ENCODE measurements at places on chromosomes 7 and 10. TPM values are rescaled to one million over a fixed set of nuclear protein-coding genes. Genes with fewer than 3 reads are reported as not detected.

DNA sequence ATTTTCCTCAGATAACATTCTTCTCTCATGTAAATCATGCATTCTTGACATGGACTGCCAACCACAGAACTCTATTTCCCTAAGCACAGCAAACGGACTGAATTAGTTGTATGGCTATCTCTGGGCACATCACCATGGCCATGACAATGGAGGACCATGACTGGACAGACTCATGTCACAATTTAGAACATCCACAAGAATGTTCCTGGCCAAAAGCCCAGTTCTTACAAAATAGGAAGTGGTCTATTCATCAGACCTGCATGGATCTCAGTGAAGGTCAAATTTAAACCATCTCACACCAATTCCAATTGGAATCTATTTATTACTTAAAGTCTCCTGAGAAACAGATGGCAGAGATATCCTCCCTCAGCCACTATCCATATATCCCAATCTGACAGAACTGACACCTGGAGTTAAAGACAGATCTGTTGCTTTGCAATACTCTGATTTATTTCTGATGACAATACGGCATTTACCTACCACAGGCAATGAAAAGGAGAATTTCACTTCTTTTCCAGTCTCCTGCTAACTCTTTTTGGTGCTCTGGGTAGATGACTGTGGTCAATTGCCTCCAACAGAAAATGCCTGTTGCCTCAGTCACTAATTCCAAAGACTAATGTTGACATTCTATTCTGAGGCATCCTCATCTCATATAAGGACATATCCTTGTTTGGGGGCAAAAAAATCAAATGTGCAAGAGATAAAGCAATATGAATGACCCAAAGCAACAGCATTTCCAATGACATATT is 254.8 kb downstream of the HTR7 start:
- DNase-seq, result peak; percentile 28

DNA sequence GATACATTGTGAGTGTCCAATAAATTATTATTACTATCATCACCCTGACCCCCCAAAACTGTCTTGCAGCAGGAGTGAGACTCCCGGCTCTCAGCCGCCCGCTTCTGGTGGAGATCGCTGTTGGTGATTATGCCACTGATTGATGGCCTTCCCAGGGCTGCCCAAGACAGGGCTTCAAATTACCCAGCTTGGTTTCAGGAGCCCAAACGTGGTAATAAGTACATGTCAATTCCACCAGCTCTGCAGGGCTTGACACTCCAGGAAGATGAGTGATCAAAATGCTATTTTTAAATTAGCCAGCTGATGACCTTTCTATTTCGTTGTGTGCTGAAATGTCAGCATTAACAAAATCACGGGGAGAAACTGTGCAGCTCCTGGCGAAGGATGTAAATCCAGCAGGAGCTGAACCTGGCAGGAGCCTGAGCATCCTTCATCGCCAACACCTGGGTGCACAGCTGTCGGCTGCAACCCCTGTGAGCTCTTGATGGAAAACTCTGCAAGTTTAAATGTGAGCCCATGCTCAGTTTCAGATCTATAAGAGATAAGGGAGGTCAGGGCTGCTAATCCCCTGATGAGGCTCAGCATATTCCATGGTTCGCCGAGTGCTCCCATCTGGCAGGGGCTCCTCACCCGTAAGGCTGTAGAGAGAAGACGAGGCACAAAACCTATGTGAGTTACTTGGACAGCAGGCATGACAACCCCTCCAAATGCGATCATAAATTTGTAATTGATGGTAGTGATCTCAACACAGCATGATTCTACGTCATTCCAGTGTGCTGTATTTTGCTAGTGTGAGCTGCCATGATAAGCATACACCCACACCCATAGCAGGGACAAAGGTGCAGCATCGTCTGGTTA is 446.3 kb downstream of the TCERG1L start:
- no peak for DNase-seq

GRCh38 chr7:158973440-158973839 is 117.1 kb downstream of the DYNC2I1 start:
- DNase-seq, result no peak

GRCh38 chr7:130721486-130722277 is 12.3 kb downstream of the KLF14 start:
- DNase-seq, result peak; percentile 26

DNA sequence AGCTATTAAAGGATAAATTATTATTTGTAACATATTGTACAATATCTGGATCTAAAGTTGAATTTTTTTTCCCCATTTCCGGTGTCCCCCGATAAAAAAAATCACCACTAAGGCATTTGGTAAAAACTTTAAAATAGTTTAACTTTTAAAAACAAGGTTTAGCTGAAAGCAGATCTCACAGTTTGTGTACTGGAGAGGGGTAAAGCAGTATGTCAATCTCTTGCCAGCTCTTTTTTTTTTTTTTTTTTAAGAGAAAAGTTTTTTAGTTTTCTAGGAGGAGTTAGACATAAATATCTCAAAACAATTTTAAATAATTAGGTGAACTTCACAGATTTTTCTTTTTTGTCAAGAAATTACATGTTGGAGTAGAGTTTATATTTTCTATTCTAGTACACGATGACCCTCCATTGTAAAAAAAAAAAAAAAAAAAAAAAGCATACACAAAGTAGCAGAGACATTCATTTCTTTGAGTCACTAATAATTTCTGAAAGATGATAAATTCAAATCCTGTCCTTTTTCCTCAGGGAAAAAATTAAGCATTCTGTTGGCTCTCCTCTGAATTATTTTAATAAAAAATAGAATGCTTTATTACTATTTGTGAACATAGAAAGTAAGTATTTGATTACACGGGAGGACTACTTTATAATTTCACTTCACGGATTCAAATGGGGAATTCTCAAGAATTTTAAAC is 1.9 kb upstream of the HBP1 start:
- DNase-seq, result no peak

DNA sequence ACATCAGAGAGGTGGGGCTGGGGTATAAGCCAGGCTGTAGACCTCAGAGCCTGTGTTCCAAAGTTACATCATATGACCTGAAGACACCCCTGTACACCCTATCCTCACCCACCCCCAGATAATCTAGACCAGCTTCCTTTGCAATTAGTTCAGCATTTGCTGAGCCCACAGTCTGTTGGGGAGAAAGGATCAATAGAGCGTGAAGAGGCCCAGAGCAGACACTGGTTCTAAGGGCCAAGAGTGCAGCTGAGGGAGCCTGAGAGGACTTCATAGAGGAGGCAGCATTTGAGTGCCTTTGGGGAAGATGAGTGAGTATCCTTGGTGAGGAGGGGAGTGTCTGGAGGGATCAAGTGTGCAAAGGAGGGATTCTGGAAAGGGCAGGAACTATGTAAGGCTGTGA is 58.6 kb downstream of the PRF1 start:
- DNase-seq, result no peak

- peak; percentile 18 for DNase-seq
Observed at GRCh38 chr10:98168147-98168546, 33.7 kb downstream of the R3HCC1L start.

DNA sequence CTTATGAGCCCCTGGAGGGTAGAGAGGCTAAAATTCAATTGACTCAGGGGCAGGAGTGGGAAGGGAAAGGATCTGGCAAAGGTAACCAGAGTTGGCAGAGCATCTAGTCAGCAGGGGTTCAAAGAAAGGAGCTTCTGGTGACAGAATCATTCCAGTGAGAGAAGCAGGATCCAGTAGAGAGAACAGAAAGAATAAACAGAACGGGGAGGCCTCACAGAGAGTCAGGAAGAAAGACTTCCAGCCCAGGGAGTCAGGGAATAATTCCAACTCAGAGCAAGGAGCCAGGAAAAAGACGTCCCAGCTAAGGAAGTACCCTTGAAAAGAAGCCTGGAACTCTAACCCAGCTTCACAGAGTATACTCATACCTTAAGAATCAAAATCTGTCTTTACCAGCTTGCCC is 66.6 kb upstream of the CPXM2 start:
- DNase-seq, result no peak

- no peak for DNase-seq
Observed at GRCh38 chr10:26977635-26978034, 116.9 kb upstream of the ABI1 start.

- DNase-seq, result no peak
Observed at GRCh38 chr7:90889210-90889609, 293.1 kb downstream of the CDK14 start.

DNA sequence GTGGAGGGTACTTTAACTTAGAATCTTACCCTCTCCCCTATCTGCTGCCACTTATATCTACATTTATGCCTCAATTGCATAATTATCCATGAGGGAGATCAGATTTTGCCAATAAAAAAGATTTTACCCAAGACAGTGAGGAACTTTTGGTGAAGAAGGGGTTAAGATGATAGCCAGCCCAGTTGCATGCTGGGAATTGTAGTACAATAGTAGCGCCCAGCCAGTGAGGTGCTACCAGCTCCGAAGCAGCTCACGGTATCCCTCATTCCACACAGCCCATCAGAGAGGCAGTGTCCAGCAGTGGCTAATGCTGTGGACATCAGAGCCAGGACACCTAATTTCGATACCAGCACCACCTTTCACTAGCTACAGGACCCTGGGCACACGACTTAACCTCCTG is 5.9 kb upstream of the LGI1 start:
- no peak for DNase-seq

DNA sequence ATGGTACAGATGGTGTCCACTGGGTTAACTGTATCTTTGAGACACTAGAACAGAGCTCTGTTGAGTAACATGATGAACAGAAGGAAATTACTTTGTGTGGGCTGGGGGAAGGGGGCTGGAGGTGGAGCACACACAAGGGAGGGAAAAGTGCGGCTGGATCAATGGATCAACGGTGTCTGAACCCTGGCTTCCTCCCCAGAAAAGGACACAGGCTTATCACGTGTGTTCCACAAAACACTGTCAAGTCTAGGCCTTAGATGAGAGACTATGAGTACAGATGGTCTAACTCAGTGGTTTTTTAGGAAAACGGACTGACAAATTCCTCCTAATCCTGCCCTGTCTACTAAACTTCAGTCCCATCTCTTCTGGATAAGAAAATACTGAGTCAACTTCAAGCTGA is 27.8 kb downstream of the HSPB1 start:
- DNase-seq, result no peak

ELAPOR2 gene
- total RNA-seq, result 5.3 TPM

GPR26 gene
- 0.55 TPM for total RNA-seq

UCMA gene
- total RNA-seq, result not detected

FOXI2 gene
- total RNA-seq, result 0.21 TPM

CD36 gene
- total RNA-seq, result not detected

SLC13A4 gene
- total RNA-seq, result 0.14 TPM

ITPRIP gene
- 34.8 TPM for total RNA-seq

Data from kidney epithelial cell (primary cell).